ENCODE measurements at places on chromosomes 11 and 22.

- no peaks in the 10 kb centered on the region for H3K36me3 ChIP-seq
- H3K4me3 ChIP-seq: peak within 1 kb of the TSS; percentile 15
- no peaks in the 10 kb centered on the region for H3K4me1 ChIP-seq
- no peak within 1 kb of the TSS for H3K27ac ChIP-seq
- no peaks in the 10 kb centered on the region for H3K27me3 ChIP-seq
Observed at GRCh38 chr11:112163875-112164685, at the start of gene IL18. Gene IL18 (minus strand): TSS chr11:112164094. CDS start chr11:112155053, 9,041 bp downstream.

- no peaks in the 10 kb centered on the region for H3K27me3 ChIP-seq
- no peak overlapping the region for H3K27ac ChIP-seq
- no peaks in the 10 kb centered on the region for H3K4me1 ChIP-seq
Observed at GRCh38 chr11:22416462-22416861, 78.3 kb downstream of the SLC17A6 start.

GRCh38 chr22:35674335-35674734 lies 26.1 kb downstream of the APOL6 start:
- no peaks in the 10 kb centered on the region for H3K4me1 ChIP-seq
- no peak overlapping the region for H3K27ac ChIP-seq
- no peak overlapping the region for H3K4me3 ChIP-seq
- H3K36me3 ChIP-seq: no peaks in the 10 kb centered on the region
- DNase-seq: no peak

- no peaks in the 10 kb centered on the region for H3K36me3 ChIP-seq
- no peaks in the 10 kb centered on the region for H3K4me1 ChIP-seq
- no peak for DNase-seq
- no peaks in the 10 kb centered on the region for H3K27me3 ChIP-seq
- no peak overlapping the region for H3K4me3 ChIP-seq
Observed at GRCh38 chr11:91686281-91686680, 538.3 kb upstream of the FAT3 start.

GRCh38 chr11:34366522-34366921 lies 8.7 kb upstream of the ABTB2 start:
- H3K27me3 ChIP-seq: no peaks in the 10 kb centered on the region
- H3K4me3 ChIP-seq: no peak overlapping the region
- H3K36me3 ChIP-seq: no peaks in the 10 kb centered on the region
- no peak overlapping the region for H3K27ac ChIP-seq
- DNase-seq: no peak
